CD4-positive, alpha-beta memory T cell (primary cell): ENCODE measurements at places on chromosomes 7 and 10. TPM values are rescaled to one million over a fixed set of nuclear protein-coding genes. Genes with fewer than 3 reads are reported as not detected.

PLAC9 gene
- not detected for total RNA-seq

PWWP2B gene
- 9.9 TPM for total RNA-seq

KCND2 gene
- total RNA-seq: not detected

RBP3 gene
- total RNA-seq: not detected

FFAR4 gene
- total RNA-seq: not detected

ANLN gene
- total RNA-seq: not detected

LBX1 gene
- not detected for total RNA-seq

TLL2 gene
- not detected for total RNA-seq

OR2A12 gene
- total RNA-seq: not detected

ZNF273 gene
- total RNA-seq: 8.3 TPM

INA gene
- total RNA-seq: not detected

ZNF775 gene
- total RNA-seq: 4.3 TPM

VSTM4 gene
- total RNA-seq: not detected

IL2RA gene
- total RNA-seq: 17.1 TPM

EFCAB10 gene
- not detected for total RNA-seq

CPA2 gene
- not detected for total RNA-seq

SPDYE2 gene
- total RNA-seq: 0.28 TPM

MINDY4 gene
- 1.5 TPM for total RNA-seq

DNA sequence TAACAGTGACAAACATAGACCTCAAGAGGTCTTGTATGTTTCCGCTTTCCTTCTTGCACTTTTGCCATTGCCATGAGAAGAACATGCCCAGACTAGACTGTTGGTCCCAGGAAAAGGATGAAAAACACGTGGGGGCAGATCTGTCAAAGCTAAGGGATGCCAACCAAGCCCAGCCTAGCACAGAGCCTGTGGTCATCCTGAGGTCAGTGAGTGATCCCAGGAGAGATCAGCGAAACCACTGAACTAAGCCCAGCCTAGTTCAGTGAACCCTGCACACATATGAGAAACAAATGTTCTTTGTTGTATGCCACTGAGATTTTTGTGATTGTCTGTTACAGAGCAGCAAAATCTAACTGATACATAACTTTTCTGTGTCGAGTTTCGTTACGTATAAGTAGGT, 718.8 kb downstream of the MAGI2 start:
- DNase-seq: no peak

DNA sequence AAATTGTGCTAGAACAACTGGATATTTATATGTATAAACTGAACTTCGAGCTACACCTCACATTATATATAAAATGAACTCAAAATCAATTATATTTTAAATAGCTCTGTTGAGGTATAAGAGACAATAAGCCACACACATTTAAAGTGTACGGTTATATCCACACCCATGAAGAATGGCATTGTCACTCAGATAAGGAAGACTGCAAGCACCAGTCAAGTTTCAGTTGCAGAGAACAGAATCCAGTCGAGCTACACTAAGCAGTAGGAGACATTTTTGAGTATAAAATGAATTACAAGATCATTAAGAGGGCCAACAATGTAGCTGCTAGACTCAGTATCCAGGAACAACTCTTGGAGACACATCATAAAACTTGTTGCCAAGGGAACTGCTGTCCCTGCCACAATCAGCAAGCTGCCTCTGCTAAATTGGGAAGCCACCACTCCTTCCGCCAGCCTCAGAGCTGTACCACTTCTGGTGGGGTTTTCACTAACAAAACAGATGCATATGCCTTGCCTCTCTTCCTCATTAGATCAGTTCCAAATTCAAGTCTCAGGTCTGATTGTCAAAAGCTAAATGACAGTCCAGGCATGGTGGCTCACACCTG, 19.6 kb upstream of the GPNMB start:
- DNase-seq: no peak

DNA sequence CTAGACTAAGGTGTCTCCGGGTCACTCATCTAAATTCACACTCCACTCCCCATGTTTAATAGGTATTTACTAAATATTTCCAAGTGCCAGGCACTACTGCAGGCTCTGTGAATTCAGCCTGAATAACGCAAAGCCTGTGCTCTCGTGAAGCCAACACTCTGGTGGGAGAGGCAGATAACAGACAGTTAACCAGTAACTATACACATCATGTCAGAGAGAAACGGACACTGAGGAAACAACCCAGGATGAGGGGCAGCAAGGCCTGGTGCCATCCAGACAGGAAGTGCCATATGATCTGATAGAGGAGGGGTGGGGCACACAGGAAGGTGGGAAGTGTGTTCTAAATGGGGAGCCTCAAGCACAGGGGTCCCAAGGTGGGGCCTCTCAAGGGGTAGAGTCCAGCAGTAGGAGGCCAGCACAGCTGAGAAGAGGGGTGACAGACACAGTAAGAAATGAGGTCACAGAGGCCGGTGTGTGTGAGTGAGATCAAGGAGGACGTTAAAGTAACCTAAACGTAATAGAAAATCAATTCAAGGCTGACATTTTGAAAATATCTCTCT, 85.3 kb downstream of the LARP4B start:
- no peak for DNase-seq

GRCh38 chr10:129624526-129624925, 157.5 kb downstream of the MGMT start:
- DNase-seq: no peak

DNA sequence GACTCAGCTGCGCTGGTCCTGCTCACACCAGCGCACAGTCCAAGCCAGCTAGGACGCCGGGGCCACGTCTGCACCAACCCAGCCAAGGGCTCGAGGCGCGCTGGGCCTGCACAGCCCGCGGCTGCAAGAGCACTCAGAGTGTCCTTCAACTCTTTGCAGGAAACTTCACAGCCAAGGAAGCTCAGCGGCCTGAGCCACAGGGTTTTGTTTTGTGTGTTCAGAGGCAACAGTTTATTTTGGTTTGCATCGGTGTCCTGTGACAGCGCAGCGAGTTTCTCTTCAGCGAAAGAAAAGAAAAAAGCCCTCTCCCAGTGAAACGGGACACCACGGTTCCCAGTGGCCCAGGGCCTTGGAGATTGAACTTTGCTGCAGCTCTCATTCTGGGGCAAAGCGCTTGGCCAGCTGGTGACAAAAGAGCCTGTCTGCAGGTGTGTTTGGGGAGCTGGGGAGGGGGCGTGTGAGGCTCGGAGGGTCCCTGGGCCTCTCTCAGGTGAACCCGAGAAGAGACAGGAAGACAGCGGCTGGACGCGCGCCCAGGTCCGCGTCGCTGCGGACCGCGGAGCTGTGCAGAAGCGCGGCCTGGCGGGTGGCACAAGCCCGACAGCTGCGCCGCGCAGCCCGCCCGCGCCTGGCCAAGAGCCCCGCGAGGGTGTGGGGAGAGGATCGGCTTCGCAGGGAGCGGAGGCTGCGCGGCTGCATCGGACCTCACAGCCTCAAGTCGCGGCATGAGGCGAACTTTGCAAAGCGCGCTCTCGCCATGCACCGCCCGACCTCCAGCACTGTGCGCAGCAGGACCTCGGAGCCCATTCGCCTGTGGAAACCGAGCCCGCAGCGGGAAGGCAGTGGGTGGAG, 922 bp downstream of the CXCL12 start:
- no peak for DNase-seq

DNA sequence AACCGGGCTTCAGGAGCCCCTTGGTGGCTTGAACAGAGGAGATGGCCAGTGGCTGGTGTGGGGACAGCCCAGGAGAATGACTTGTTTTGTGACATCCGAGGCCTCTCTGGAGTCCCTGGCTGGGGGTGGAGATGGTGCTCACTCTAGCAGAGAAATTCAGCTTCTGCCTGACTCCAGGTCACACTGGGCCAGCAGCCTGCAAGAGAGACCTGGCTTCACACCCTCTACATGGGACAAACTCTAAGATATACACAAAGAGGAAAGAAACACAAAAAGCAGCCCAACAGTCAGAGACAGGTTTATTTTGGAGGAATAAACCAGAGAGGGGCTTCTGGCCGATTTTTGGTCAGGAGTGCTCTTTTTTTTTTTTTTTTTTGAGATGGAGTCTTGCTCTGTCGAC, 132.8 kb downstream of the ELFN1 start:
- no peak for DNase-seq

- no peak for DNase-seq
Observed at GRCh38 chr7:18889436-18889835, 228.0 kb downstream of the TWIST1 start.

DNA sequence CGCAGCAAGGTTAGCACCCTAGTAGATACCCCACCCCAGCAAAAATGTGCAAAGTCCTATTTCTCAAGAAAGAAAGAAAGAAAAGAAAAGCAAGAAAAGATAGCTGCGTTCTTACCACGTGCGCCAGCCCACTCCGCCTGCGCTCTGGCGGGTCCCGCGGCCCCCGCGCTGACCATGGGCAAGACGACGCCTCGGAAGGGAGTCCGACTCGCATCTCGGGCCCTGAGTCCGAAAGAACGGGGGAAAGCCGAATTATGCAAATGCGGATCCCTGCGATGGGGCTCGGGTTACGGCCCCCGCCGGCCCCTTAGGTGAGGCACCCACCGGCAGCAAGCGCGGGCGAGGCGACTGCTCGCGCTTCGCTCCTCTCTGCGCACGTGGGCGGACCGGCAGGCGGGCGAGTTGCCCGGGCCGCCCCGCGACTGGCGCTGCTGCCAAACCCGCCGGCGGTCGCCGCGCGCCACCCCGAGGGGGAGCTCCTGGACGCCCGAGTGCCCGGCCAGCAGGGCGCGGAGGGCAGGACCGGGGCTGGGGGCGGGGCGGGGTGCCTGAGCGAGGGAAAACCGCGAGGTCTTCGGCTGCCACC, 2.4 kb upstream of the EGR2 start:
- peak; percentile 26 for DNase-seq

- DNase-seq: no peak
Observed at GRCh38 chr10:97736403-97736901, 476 bp upstream of the ZFYVE27 start.

DNA sequence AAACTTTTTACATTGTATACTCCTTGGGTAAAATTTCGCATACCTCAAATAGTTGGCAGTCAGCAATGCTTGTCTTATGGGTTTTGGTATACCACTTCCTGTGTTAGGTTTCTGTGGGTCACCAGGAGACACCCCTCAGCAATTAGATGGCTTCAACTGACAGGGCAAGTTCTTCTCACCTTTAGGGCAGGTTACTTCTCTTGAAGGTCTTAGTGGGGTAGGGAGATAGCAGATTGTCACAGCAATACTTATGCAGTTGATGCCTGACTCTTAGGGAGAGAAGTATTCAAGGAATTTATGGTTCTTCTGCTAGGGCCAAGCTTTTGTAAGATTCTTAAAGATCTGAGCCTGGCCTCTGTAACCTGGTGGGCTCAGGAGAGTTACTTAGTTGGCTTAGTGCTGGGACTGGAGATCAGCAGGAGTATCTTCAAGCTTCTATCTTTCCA, 42.9 kb downstream of the MKLN1 start:
- peak; percentile 37 for DNase-seq

DNA sequence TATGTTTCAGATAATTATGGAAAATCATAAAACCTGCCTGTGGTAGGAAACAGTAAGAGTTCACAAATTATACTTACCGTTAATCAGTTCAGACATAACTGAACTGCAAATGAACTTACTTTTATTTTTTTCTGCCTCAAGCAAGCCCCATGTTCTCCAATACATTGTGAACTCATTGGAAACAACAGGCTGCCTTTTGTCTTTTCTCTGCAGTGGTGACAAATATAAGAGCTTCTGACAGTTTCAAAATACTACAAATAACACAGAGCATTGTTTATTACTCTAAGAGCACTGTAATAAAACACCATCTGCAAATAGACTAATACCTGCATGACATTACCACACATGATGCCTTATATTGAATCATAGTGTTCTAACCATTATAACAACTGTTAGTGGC, 94.0 kb upstream of the CDCA7L start:
- DNase-seq: no peak

- DNase-seq: no peak
Observed at GRCh38 chr10:100748231-100749058, 3.1 kb downstream of the PAX2 start.

GRCh38 chr7:12601302-12601869, 30.9 kb downstream of the SCIN start:
- DNase-seq: no peak

GRCh38 chr10:16520900-16521299, 779 bp downstream of the C1QL3 start:
- DNase-seq: peak; percentile 4

DNA sequence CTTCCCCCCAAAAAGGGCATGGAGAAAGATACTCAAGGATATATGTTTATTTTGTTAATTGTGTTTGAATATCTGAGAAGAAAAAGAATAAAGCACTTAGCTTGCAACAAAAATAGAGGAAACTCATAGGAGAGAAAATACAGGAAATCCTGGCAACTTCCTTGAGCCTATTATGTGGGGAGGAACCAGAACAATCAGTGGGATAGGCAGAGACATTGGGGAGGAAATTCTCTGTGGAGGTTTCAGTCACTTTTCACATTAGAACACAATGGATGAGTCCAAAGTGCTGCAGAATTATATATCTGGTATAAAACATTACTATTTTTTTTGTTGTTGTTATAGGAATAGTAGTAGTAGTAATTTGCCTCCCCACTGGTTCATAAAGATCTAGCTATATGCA, 240.1 kb downstream of the THSD7A start:
- DNase-seq: no peak

DNA sequence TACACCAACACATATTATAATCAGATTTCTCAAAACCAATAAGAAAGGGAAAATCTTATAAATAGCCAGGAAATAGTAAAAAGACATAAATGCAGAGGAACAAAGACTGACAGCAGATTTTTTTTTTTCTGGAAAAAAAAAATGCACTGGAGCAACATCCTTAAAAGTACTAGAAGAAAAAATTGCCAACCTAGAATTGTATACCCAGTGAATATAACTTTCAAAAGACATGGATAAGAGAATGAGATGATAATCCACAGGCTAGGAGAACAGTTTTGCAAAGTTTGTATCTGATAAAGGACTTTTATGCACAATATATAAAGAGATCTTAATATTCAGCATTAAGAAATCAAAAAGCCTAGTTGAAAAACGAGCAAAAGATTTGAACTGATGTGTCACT, 554.0 kb downstream of the AUTS2 start:
- no peak for DNase-seq

GRCh38 chr7:29377718-29378117, 183.1 kb downstream of the CHN2 start:
- DNase-seq: no peak

DNA sequence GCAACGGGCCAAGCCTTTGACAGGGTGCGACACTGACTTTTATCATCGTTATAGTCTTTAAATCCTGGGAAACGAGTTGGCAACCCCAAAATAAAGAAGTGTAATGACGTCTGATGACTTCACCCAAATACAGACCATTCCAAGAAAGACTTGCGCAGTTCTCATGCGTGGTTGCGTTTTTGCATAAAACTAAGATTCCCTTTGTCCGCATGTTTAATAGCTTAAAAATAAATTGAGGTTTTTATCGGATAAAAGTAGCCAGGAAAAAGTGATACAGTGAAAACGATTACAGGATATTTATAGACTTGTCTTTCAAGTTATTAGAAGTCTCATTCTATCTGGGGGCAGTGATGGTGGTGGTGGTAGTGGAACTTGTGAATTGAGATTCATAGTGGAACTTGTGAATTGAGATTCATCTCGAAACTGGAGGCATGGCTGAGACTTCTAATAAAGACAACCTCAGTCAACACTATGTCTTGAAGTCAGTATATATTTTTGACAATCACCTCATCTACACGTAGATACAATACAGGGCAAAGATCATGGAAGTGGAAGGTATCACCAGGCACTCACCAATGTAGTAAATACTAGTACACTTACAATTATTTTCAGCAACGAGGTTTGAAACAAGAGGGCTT, 1.2 kb upstream of the NAMPT start:
- DNase-seq: peak; percentile 13

GRCh38 chr10:130230036-130230435, 93.8 kb downstream of the GLRX3 start:
- DNase-seq: no peak

GRCh38 chr7:104650991-104651640, 322.7 kb downstream of the LHFPL3 start:
- no peak for DNase-seq
